ENCODE measurements at places on chromosomes 6 and 20. TPM values are rescaled to one million over a fixed set of nuclear protein-coding genes. Genes with fewer than 3 reads are reported as not detected.

DNA sequence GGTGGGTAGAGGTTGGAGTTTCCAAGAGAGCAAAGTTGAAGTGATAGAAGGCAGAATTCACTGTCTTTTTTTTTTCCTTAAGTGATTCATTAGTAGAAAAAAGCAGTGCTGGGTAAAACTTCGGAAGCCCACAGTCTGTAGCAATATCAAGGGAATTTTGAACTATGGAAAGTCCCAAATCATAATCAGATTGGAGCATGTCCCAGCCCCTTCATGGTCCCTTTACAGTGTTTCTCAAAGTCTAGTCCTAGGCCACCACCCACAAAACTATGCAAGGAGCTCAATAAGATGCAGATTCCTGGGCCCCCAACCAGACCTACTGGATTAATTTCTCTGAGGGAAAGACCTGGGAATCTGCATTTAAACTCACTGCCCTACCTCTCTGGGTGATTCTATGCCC, 22.6 kb downstream of the NEDD9 start:
- no peak for DNase-seq

- DNase-seq: no peak
These were observed 67.8 kb upstream of the LTV1 start for GRCh38 chr6:143775336-143775735.

DNA sequence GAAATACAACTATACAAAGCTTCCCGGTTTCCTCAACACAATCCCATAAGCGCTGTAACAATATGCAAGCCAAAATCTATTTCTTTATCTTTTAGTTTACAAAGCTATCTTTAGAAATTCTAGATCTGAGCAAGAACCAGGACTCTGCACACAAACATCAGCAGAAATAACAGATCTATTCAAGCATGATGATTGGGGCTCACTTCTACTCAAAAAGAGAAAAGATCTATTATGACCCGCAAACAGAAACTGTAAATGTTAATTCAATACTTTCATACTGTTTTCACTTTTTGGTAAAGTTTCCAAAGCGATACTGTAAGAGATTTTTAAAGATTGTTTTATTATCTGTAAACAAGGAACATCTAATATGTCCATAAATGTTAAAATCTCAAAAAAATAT, 86.6 kb downstream of the SESN1 start:
- DNase-seq: no peak

- DNase-seq: no peak
These were observed 131.8 kb upstream of the PROKR2 start for GRCh38 chr20:5448449-5449118.

DNA sequence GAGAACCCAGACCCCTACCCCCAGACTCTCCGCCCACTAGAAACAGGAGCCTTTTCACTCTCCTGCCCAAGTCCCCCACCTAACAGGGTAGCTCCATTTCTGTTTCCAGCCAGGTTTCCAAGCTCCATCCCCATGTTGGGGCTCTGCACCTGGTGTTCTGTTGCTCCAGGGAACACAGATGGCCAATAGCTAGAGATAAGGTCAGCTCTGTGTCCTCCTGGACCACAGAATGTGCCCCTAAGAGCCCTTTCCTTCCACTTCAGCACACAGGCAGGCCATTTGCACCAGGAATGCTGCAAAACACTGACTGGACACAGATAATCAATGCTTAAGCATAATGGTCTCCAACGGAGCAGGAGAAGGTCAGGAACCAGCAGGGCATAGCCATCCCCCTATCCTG, 159.4 kb downstream of the QRSL1 start:
- DNase-seq: no peak

DNA sequence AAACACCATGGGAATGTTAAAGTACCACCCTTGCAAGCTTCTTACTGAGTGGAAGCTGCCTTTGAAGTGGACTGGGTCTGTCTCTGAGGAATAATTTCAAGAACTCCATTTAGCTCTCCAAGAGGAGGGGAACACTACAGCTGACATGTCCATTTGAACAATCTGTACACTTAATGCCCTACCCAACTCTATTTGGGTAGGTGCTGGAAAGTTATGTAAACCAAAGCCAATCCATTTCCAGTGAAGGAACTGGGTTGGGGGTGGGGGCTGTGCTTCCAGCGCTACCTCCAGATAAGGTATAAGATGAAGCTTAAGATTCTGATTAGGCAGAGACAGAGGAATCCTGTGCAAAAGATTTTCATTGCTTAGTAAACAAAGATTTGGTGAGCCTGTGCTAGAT, 122.0 kb downstream of the TCP11 start:
- no peak for DNase-seq

DNA sequence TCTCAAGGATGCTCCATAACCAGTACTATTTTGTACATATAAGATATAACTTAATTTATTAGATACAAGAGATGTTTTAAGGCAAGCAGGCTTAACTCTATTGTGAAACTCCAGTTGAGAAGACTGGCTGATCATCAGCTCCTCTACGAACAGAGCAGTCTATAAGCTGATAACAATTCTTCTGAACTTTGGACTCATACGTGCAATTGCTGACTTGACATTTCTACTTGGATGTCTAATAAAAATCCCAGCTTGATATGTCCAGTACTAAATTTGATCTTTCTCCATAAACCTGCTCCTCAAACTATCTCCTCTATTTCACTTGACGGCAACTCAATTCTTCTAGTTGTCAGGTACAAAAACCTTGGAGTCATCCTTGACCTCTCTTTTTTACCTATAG, 141.9 kb downstream of the HS3ST5 start:
- DNase-seq: no peak

- DNase-seq: peak; percentile 79
These were observed 56.0 kb downstream of the OTOR start for GRCh38 chr20:16803965-16804792.

DNA sequence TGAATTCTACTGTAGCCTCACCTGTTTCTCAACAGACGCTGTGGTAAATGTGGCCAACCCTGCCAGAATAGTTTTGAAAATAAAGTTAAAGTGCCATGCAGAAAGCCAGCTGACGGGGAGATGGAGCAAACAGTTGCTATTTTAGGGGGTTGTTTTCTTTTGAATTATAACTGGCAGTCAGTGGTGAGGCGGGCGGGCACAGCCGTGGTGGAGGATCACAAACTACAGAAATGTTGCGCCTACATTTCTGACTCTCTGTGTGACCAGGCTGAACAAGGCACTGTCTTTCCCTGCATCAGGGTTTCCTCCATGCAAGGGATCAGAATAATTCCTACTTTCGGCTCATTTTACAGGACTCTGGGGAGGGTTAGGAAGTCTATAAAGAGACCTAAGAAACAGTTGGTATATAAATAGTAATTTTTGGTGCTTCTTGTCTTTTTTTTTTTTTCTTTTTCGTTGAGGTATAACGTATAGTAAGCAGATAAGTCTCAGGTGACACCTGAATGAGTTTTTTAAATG, 17.2 kb downstream of the CHMP4B start:
- no peak for DNase-seq

GRCh38 chr6:130615816-130616215, 211.4 kb upstream of the SMLR1 start:
- DNase-seq: no peak

DNA sequence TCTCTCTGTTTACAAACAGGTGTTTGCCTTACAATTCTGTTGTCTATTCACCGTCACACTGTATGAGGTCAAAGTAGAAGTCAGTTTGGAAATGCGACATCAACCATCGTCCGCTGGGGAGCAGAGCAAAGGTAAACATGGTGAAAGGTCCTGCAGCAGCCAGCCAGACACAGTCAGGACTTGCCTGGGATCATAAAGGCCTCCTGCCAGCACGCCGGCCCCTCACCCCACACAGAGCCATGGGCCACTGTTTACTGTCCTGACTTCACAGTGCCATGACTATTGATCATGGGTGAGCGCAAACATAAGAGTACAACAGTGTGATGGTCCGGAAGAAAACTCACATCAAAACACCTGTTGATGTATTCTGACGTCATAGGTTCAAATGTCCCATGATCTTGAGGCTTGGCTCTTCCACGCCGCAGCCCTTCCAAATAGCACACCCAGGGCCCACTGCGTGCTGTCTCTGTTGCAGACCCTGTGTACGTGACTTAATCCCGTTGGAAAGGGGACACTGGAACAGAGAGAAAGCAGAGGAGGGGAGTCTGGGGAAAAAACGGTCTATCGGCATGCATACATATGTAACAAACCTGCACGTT, 16.9 kb upstream of the PPP1R3G start:
- DNase-seq: no peak

DNA sequence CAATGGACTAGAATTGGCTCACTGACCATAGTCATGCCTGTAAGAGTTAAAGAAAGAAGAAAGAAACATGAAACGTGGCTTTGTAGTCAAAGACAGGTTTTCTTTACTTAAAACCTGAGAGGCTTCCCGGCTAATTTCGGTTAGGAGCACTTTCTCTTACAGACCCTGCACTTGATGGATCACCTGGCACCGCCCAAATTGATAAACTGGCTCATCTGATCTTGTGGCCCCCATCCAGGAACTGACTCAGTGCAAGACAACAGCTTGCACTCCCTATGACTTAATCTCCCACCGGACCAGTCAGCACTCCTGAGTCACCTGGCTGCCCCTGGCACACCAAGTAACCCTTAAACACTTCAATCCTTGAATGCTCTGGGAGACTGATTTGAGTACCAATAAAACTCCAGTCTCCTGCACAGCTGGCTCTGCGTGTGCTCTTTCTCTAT, 12.3 kb downstream of the TMEM14B start:
- DNase-seq: no peak

DNA sequence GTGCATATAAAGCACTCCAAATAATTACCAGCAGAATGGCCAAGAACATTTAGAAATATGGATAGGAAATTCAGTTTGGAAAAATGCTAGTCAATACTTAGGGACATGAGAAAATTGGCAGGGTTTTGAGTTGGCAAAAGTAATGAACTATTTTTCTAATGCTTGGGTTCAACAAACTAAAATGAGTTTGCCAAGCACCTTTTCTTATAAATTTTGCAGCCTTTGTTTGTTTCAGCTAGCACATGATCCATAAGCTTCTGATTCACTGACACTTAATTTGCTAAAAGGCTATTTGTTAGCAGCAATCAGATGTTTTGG, 324.8 kb downstream of the QKI start:
- no peak for DNase-seq

DNA sequence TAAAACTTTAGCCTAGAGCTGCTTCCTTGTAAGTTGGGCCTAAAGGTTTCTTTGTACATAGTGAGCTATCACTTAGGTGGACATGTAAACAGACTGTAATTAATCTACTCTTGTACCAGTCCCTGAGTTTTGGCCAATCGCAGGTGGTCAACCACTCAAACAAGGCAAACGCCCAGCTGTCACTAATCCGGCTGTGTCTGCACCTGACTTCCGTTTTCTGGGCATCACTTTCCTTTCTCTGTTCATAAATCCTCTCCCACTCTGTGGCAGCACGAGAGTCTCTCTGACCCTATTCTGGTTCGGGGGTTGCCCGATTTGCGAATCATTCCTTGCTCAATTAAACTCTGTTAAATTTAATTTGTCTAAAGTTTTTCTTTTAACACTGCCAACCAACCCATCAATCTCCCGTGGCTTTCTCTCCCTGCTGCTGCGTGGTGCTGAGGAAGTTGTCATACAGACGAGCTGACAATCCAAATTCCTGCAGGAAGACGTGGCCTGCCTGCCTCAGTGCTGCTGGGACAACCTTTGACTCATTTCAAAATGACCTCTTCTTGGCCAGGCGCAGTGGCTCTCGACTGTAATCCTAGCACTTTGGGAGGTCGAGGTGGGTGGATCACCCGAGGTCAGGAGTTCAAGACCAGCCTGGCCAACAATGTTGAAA, 206.3 kb downstream of the QKI start:
- no peak for DNase-seq

- DNase-seq: no peak
These were observed 54.5 kb upstream of the IPCEF1 start for GRCh38 chr6:154411076-154411475.

GRCh38 chr6:8943073-8943472, 507.7 kb upstream of the SLC35B3 start:
- DNase-seq: no peak

DNA sequence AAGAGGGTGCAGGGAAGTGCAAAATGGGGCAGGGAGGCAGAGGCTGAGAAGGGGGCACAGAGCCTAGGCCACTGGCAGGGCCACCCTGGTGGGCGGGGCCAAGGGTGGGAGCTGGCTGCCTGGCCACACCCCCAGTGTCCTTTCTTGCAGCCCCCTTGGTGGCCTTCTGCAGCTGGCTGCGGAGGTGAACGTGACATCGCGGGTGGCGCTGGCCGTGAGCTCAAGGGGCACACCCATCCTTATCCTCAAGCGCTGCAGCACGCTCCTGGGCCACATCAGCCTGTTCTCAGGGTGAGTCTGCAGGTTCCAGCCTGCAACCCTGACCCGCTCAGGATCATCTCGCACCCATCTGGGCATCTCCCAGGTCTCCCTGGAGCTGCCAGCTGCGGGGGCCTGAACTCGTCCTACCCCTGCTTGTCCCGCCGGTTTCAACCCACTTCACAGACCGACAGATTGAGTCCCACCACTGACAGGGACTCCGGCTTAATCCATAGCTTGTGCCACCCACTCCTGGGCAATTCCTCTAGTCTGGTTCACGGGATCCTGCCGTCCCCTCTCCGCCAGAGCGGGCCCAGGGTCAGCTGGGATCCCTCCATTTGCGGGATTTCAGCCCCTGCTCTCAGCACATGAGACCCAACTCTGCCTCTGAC, 6.2 kb downstream of the BPIFB3 start:
- DNase-seq: no peak

GRCh38 chr6:118933855-118934460, 1.0 kb downstream of the MCM9 start:
- no peak for DNase-seq

DNA sequence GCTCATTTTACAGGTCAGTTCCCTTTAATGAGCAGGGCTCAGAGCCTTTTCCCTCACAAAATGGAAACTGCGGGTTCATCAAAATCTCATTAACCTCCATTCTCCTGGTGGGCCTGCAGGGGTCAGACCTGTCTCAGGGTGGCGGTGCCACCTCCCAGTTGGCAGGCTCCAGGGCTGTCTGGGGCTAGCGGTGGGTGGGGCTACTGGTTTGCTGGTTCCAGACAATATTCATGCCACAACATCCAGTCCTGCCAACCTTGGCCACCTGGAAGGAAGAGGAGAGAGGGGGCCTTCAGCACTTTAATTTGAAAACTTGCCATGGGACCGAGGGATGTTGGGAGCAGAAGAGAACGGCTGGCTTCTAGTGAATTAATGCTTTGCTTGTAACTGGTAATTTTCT, 41.9 kb upstream of the CTNNBL1 start:
- DNase-seq: no peak

GRCh38 chr20:63854766-63855362, 6.4 kb upstream of the ABHD16B start:
- no peak for DNase-seq

- DNase-seq: peak; percentile 61
These were observed 59.2 kb downstream of the TNFAIP3 start for GRCh38 chr6:137926207-137926731.

- DNase-seq: no peak
These were observed 115.8 kb downstream of the MRPL14 start for GRCh38 chr6:44011350-44011920.

- no peak for DNase-seq
These were observed 10.9 kb upstream of the SOX4 start for GRCh38 chr6:21582651-21583050.

- DNase-seq: no peak
These were observed 13.8 kb downstream of the ATXN1 start for GRCh38 chr6:16747232-16748024.

- no peak for DNase-seq
These were observed 21.9 kb downstream of the TOP1 start for GRCh38 chr20:41050361-41051008.

- no peak for DNase-seq
These were observed 608.9 kb downstream of the MAFB start for GRCh38 chr20:40080041-40080652.

The CCN5 gene
- 186 TPM for total RNA-seq

The TENT5A gene
- total RNA-seq: 26.9 TPM

The PDE10A gene
- total RNA-seq: 8.7 TPM

The EYA2 gene
- total RNA-seq: 10.9 TPM

The DCDC2 gene
- total RNA-seq: not detected

The HLA-DRA gene
- 605 TPM for total RNA-seq

The TGM3 gene
- total RNA-seq: not detected

Data from aorta (tissue), 5 donors.